ENCODE measurements at places on chromosomes 4 and X. TPM values are rescaled to one million over a fixed set of nuclear protein-coding genes. Genes with fewer than 3 reads are reported as not detected.

GPC4 gene
- not detected for total RNA-seq

SH3D19 gene
- not detected for total RNA-seq

SLC6A14 gene
- total RNA-seq: not detected

DNA sequence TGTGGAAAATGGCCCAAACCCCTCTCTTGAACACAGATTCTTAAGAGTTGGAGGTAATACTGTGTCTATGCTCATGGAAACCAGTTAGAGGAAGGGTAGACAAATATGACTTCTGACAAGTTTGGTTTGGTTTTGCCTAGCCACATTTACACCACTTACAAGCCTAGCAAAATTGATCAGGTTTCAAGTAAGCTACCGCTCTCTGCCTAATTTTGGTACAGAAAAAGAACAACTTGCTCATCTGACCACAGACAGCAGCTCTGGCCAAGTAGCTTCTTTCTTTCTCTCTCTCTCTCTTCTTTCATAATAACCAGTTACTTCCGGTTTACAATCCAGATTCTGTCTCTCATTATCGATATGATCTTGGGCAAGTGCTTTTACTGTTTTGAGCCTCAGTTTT lies 260.0 kb downstream of the GLUD2 start:
- DNase-seq: no peak

GRCh38 chr4:52714597-52715254 lies 36.5 kb downstream of the ERVMER34-1 start:
- DNase-seq: no peak

DNA sequence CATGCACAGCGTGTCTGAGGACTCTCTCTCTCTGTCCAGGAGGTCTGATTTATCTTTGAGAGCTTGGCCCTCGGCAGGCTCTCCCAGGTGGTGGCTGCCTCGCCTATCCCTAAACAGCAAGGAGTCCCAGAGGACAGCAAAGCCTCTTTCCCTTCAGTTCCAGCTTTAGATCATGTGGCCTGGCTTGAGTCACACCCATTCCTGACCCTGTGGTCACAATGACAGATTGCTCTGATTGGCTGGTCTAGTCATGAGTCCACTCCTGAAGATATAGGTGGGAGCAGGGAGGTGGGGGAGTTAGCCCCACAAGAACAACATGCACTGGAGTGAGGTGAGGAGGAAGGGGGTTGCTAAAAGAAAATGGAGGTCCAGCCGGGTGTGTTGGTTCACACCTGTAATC lies 12.1 kb upstream of the PORCN start:
- DNase-seq: no peak

Measured in CD8-positive, alpha-beta T cell (primary cell).